ENCODE measurements at places on chromosomes 2 and 18. TPM values are rescaled to one million over a fixed set of nuclear protein-coding genes. Genes with fewer than 3 reads are reported as not detected.

CFAP210 gene
- total RNA-seq = not detected

CCDC74B gene
- total RNA-seq = 2.0 TPM

ARPC2 gene
- total RNA-seq = 469 TPM

GALNT14 gene
- total RNA-seq = 1.6 TPM

CYP26B1 gene
- 20.8 TPM for total RNA-seq

Measured in thoracic aorta (tissue), 2 donors.